ENCODE measurements at places on chromosomes 3 and 15.

DNA sequence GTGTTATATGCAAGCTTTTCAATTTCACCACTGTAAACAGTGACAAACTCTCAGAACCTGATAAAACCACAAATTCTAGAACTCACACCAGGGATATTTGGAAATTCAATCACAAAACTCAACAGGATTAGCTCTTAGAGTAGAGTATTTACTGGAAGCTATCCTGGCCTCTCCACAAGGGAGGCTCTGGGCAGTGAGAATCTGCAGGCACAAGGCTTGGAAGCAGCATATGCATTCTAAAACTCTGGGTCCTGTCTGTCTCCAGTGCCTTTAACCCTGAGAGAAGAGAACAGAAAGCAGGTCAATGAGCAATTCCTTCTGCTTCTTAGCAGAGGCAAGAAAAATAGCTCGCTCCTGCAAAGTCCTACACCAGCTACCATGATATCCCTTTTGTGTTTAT, 23.4 kb downstream of the PLSCR4 start:
- DNase-seq, result no peak

DNA sequence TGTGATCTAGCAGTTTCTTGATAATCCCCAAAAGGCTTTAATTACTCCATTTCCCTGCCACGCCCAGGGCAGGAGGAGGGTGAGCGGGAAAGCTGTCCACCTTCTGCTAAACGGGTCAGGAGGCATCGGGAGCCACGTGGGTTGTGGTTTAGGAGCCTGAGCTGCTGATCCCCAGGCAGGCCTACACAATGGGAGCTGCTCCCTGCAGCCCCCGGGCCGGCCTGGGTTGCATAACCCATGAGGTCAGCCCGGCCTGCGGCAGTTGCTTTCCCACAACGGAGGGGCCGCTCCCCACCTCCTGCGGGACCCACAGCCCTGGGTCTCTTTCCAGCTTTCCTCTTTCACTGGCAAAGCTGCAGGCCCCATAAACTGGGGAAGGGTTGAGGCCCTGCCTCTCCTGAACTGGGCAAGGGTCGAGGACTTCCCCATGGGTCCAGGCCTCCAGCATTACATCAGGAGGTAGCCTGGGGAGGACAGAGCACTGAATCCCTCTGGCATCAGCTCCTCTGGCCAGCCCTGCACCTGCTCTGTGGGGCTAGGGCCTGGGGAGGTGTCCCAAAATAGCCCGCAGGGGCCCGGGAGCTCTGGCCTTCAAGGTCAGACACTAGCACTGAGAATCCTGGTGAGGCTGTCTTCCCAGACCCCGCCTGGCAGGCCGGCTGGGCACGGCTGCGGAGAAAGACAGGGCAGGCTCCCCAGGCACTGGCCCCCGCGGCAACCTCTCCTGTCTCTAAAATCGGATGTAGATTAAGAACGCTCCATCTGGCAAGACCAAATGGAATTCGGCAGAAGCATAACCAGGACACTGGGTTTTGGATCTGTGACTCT, 47.3 kb downstream of the ZDHHC19 start:
- DNase-seq, result no peak

GRCh38 chr3:28109829-28110228, 131.6 kb upstream of the CMC1 start:
- DNase-seq, result no peak

GRCh38 chr15:81384891-81385720, 11.1 kb upstream of the TMC3 start:
- no peak for DNase-seq

GRCh38 chr3:149013726-149014125, 22.4 kb downstream of the GYG1 start:
- DNase-seq, result no peak

DNA sequence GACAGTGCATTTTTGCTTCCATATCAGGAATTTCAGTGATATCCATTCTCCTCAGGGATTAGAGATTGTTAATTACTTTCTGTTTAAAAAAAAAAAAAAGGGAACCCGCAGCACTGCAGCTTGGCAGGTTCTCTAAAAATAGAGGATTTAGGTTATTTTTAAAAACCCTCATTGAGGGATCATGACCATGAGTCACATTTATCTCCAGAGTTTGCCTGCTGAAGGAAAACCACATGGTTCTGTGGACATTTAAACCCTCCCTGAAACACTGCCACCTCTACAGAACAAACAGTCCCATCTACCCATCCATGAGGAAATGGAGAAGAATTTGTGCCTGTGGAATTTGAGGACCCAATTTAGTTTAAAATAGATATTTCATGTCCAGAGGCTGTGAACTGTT, 66.2 kb upstream of the UBE2E1 start:
- DNase-seq, result peak; percentile 70

DNA sequence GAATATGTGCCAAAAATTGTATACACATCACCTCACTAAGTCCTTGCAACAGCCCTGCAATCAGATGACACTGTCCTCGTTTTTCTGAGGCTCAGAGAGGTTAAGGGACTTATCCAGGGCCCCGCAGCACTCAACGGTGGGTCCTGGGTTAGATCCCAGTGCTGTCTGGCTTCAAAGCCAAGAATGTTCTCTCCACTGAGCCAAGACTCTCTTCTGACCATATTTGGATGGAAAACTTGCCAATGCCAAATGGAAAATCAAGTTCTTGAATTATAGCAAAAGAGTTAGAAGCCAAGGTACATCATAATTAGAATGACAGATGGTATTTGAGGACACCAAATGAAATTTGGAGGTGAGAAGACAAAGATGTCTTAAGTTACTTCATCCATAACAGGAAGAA, 75.9 kb downstream of the NCEH1 start:
- no peak for DNase-seq
